Peyer's patch (tissue), 4 donors: ENCODE measurements at places on chromosomes 7 and 10. TPM values are rescaled to one million over a fixed set of nuclear protein-coding genes. Genes with fewer than 3 reads are reported as not detected.

PAX4 gene
- total RNA-seq: not detected

DNA sequence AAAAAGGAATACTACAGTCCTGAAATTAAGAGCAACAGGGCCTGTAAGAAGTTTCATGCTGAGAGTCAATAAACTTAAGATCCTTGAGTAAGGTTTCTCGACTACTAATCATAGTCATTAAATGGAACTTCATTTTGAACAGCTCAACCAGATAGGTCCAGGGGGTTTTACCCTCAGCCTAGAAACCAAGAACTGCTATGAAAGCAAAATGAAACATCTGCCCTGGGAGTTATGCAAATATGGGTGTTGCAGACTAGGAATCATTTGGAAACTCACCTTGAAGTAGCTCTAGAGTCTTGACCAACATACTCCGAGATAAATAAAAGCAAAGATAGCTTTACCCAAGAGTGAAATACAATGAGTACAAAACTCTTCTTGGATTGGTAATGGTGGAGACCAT, 128.0 kb downstream of the HGF start:
- H3K4me3 ChIP-seq: no peak overlapping the region
- H3K27me3 ChIP-seq: no peaks in the 10 kb centered on the region
- no peak for DNase-seq
- H3K36me3 ChIP-seq: no peaks in the 10 kb centered on the region
- no peaks in the 10 kb centered on the region for H3K4me1 ChIP-seq

DNA sequence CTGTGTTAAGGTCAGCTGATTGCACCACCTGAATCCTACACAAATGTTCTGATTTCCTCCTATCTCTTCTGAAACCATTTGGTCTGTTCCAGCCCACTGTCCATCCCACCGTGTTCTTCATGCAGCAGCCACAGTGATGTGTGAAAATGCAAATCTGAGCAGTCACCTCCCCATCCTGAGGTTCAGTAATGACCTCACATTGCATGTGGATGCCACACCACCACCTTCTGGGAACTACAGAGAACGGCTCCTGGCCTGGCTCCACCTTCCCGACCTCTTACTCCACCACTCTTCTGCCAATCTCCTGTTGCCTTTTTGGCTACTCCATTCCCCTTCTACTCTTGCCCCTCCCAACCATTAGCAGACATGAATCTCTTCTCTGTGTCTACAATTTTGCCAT, 244.4 kb downstream of the TNS3 start:
- H3K36me3 ChIP-seq: peaks cover 28% of the 10 kb centered on the region
- no peaks in the 10 kb centered on the region for H3K4me1 ChIP-seq
- no peak overlapping the region for H3K27ac ChIP-seq
- no peaks in the 10 kb centered on the region for H3K27me3 ChIP-seq

SLC26A3 gene
- total RNA-seq: 587 TPM

- no peaks in the 10 kb centered on the region for H3K36me3 ChIP-seq
- H3K27me3 ChIP-seq: no peaks in the 10 kb centered on the region
- DNase-seq: no peak
- no peak overlapping the region for H3K27ac ChIP-seq
Observed at GRCh38 chr10:51694086-51694768, 5.2 kb downstream of the CSTF2T start.

PITX3 gene
- total RNA-seq: not detected
